ENCODE measurements at places on chromosomes 2 and 18.

DNA sequence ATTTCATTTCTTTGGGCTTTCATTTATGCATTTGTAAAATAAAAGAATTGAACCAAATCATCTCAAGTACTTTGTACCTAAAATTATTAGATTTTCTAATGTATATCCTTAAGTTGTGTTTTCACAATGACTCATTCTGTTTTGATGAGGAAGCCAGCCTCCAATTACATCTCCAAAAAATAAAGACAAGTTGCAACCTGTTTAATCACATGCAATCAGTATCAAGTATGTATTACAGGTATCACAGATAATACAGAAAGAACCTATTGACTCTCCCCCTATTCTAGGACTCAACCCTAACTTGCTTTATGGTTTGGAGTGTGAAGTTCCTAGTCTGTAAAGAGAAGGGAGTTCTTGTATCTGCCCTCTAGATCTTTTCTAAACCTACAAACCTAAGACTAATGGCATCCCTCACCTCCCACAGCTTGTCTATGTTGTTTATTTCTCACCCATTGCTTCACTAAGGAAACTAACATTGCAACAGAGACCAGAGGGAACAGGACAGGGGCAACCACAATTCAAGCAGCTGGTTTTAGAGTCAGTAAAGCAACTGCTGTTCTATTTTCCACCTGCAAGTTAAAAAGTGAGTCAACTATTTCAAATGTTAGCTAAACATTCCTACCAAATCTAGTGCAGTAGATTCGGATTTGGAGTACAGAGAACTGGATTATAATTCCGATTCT is 141.1 kb upstream of the ETAA1 start:
- no peak for DNase-seq

DNA sequence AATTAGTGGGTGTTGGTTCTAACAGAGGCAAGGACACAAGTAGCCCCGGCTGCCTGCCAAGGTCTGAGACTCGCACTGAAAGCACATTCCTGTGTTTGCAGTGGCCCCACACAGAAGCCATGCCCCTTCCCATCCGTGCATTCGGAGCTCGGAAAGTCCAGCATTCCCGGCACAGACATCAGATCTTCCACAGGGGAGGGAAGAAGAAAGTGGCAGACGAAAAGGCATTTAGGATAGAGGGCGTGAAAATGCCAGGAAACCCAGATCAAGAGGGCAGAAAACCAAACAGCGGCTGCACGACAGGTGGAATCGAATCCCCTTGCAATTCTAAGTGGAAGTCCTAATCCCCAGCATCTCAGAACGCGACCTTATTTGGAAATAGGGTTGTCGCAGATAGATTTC is 105.5 kb upstream of the ASB18 start:
- DNase-seq: no peak

GRCh38 chr2:78779761-78780160 is 245.7 kb upstream of the REG3G start:
- no peak for DNase-seq

GRCh38 chr18:36337679-36338402 is 40.3 kb downstream of the FHOD3 start:
- no peak for DNase-seq

DNA sequence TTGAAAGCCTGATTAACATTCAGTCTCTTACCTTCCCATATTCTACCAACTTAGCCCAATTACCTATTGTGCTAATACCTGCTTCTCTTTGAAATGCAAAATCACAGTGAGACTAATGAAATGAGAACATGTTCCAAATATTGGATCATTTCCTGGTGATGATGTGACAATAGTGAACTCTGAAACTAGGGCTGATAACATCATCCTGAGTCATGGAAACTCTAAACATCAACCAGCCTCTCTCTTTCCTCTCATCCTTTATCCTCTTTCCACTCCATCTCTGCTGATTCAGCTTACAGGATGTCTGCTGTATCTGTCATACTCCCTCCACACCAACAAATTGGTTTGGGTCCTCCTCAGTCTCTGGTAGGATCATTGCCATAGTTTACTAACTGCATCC is 98.8 kb upstream of the NCKAP5 start:
- no peak for DNase-seq

DNA sequence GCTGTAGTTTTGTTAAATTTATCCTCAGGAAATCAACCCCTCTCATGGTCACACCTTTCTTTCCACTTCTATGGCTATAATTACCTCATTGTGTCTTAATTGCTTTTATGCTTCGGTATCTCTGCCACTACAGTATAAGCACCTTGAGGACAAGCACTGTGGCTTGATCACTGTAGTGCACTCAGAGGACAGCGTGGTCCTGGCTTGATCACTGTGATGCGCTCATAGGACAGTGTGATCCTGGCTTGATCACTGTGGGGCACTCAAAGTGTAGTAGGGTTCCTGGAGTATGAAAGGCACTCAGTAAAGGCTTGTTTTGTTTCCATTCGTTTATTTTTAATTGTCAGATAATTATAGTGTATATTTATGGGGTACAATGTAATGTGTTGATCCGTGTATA is 44.2 kb downstream of the DTNA start:
- no peak for DNase-seq

DNA sequence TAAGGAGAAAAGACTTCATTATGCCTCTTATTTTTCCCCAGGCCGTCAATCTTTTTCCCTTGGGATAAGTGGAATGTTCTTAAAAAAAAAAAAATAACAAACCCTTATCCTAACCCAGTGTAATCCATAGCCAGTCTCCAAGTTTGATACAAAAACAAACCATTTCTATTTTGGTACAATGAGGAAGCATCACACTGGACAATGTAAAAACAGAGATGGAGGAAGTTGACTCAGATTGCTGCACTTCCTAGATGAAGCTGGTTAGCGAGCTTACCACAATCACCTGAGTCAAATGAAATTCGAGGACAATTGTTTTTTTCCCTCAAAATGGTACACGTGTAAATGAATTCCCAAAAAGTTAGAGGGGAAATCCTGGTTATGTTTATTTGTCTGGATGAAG is 259.7 kb downstream of the TCF4 start:
- DNase-seq: no peak

DNA sequence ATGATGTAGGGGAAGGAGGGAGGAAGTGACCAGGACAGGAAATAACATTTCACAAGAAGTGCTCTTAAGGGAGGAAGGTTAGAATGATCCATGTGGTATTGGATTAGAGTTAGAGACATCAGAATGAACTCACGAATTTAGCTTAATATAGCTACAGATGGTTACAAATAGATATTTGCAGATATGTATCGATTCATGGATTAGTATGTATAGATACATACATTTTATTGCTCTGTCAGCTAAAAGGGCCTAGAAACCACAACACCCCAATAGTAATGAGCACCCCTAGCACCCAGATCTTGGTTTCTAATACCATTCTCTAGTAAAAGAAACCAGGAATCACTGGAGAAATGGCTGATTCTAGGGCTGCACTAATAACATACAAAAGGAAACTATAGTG is 59.6 kb upstream of the LTBP1 start:
- DNase-seq: no peak

DNA sequence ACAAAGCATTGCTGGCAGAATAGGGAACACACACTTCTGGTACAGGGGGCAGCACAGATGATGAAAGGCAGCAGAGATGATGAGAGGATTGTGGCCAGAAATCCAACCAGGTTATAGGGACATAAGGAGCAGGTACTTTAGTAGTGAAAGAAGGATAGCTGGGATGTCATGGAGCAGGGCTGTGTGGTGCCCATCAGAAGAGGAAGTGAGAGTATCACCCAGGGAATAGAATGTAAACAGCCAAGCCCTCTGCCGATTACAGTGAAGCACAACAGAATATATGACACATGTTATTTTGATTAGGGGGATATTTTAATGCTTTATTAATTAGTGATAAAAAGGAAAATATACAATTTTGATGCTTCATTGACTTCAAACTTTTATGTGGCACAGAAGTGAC is 883.4 kb upstream of the CDH2 start:
- DNase-seq: no peak

DNA sequence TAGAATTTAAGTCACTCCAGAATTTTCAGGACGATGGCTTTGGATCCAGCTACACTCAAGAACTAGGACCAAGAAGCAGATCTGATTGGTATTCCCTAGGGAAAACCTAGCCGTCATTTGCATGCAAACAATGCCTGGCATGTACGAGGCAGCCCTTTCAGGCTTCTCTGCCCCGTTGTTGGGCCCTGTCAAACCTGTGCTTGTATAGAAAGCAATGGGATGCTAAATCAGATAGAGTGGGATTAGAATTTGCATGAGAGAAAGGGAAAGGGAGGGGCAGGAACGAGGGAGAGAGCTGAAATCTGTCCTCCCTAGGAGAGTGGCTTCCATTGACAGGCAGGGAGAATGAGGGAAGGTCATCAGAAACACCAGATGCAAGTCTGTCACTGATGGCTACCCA is 28.6 kb downstream of the ARID5A start:
- DNase-seq: no peak

GRCh38 chr2:224165901-224166319 is 126.8 kb upstream of the SERPINE2 start:
- DNase-seq: no peak

GRCh38 chr2:96154506-96155380 is 9.5 kb upstream of the DUSP2 start:
- DNase-seq: no peak

DNA sequence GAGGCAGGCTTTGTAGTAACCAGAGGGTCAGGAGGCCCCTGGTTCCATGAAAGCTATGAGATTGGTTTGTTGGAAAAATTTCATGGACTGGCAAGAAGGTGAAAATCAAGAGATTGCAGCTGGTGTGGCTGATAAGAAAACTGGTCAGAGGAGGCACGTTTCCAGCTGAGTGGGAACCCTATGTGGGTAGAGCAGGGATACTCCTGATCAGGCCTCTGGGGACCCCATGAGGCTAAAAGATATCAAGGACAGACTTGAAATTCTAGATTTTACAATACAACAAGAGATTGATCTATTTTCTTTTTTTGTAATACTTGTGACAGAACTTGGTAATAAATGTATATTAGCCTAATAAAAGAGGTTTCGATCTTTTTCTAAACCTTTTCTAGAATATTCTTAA is 1615.1 kb downstream of the DPP10 start:
- DNase-seq: no peak

GRCh38 chr2:40178171-40178778 is 273.6 kb downstream of the SLC8A1 start:
- no peak for DNase-seq

DNA sequence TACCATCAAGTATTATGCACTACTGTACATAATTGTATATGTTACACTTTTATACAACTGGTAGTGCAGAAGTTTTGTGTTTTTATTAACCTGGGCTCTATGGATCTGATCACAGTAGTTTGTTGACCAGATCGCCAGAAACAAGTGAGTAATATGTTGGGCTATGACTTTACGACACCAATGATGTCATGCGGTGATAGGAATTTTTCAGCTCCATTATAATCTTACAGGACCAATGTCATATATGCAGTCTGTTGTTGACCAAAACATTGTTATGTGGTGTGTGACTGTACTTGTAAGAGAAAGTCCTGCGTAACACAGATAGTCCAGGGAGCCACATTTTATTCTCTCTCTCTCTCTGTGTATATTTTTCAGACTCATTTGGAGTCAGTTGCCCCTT is 4.5 kb upstream of the ACOXL start:
- DNase-seq: no peak

DNA sequence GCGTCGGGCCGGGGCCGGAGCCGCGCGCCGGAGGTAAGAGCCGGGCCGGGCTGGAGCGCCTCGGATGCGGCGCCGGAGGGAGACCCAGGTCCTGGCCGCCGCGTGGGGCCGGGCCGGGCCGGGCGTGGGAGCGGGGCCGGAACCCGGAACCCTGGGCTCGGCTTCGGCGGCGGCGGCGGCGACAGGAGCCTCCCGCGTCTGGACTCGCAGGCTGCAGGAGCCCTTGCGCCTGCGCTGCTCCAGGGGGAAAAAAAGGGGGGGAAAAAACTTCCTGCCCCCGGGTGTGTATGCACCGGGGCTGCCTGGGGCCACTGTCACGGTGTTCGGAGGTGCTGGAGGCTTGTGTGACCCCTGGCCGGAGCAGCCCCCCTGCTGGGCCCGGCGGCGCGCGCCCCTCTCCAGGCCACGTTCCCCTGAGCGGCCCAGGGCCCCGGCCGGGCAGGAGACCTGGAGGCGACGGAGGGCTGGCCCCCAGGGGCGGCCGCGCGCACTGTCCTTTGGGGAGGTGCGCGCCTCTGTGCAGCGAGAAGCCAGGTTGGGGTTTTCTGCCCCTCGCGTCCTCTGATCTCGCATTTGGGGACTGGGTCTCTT is 864 bp downstream of the KLHL29 start:
- no peak for DNase-seq

- DNase-seq: no peak
Measured at GRCh38 chr2:74693668-74694067, 39.6 kb downstream of the SEMA4F start.

- no peak for DNase-seq
Measured at GRCh38 chr2:104638859-104639202, 215.1 kb upstream of the POU3F3 start.

DNA sequence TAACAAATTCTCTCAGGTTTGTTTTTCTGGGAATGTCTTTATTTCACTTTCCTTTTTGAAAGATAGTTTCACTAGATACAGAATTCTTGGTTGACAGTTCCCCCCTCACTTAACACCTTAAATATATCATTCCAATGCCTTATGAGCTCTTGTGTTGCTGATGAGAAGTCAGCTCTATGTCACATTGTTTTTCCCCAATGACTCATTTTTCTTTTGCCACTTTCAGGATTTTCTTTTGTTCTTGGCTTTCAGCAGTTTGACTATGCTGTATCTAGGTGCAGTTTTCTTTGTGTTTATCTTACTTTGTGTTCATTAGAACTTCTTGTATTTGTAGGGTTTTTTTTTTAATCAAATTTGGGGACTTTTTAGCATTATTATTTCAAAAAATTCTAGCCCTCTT is 5.6 kb upstream of the RALBP1 start:
- DNase-seq: no peak

DNA sequence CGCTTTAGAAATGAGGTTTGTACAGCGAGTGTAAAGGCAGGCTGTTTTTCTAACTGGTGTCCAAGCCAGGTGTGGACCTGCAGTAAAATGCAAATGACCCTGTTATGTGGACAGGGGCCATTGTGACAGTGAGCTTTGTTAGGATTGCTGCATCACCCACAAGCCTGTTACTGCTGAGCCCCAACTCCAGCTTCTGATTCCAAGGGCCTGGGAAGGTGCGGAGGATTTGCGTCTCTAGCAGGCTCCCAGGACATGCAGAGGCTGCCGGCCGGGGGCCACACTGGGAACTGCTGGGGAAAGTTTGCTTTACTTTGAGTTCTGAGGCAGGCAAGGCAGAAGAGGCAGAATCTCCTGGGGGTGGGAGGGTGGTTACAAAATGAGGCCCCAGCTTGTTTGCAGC is 164.1 kb downstream of the GLI2 start:
- DNase-seq: no peak

- no peak for DNase-seq
Measured at GRCh38 chr2:109089602-109090300, 39.3 kb upstream of the SH3RF3 start.

DNA sequence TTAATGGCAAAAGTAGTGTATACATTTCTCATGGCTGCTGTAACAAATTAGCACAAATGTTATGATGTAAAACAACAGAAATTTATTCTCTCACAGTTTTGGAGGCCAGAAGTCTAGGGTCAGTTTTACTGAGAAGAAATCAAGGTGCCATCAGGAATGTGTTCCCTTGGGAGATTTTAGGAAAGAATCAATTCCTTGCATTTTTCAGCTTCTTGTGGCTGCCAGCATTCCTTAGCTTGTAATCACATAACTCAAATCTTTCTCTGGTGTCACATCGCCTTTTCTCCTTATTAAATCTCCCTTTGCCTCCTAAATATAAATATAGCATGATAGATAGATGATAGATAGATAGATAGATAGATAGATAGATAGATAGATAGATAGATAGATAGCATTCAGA is 307.0 kb upstream of the REG3G start:
- no peak for DNase-seq

Measured in T-helper 2 cell treated with Interferon-gamma antibody and Interleukin-4, amounts not matched to agents 5 μg/mL and 100 μg/mL, for 36 hours (primary cell).